ENCODE measurements at places on chromosomes 13 and 19.

DNA sequence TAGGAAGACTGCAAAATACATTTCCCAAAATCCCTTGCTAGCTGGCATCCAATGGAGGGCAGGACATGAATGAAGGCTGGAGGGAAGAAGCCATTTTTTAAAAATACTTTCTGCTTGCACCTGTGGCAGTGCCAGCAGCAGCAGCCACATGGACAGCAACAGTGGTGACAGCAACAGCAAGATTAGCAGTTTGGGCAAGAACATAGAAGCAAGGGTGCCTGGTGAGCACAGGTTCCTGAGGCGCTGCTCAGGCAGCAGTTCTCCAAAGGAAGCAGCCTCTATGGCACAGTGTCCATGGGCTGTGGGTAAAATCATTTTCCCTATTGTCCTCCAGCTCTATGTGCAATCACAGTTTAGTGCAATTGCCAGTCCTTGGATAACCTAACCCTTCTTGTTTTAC is 1.3 kb upstream of the FAM216B start:
- DNase-seq: no peak

DNA sequence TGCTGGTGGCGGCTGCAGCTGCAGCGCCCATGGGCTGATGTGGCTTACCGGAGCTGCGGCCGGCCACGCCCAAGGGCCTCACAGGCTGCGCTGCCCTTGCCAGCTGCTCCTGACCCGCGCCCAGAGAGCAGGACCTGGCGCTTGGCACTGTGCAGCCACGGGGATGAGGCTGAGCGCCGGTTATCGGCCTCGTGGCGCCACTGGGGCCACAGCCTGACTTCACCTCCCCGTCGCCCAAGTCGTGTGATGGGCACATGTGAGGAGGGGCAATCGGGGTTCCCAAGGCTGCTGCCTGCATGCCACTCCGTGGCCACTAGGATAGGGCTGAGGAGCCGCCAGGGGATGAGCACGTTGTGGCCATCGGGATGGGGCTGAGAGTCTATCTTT is 77.2 kb upstream of the PABPC3 start:
- DNase-seq: no peak

DNA sequence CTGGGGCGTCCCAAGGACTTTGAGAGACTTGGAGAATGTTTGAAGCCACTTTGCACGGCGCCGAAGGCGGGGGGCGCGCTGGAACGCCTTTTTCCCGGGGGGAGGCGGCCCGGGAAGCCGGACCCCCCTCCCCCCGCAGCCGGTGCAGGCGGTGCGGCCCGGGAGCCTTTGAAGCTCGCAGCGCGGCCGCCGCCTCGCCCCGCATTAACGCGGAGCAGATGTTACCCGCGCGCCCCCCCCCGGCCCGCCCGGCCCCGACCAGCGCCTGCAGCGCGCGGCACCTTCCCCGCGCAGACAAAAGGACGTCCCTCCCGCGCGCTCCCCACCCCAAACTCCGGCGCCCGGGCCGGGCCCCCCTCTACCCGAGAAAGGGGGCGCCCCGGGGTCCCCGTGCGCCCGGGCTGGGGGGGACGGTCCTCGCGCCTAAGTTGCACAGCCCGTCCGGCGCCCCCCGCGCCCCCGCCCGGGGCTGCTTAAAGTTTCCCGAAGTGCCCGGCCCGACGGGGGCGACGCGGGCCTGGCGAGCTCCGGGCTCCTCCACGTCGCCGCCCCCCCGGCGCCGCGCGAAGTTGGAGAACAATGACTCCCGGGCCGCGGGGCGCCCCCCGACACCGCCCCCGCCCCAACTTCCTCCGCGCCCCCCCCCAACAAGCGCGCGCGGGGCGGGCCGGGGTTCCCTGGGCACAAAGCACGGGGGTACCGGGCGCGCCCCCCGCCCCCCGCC is 685 bp downstream of the TCF3 start:
- no peak for DNase-seq

DNA sequence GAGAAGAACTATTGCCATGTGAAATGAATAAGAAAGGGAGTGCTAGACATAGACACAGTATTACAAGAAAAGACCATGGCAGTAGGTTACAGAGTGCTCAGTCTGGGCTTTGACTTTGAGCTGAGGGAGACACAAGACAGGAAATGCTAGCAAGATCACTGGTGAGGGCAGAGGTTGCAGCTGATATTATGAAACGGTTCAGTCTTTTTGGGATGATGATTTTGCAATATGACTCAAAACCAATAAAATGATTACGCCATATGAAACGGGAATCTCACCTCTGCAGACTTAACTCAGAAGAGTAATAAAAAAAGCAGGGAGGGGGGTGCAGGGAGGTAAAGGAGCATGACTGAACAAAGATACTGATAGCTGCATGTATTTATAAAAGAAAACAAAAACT is 123.1 kb downstream of the RBM26 start:
- no peak for DNase-seq

- no peak for DNase-seq
Observed at GRCh38 chr13:102970542-102970941, 95.7 kb downstream of the SLC10A2 start.

GRCh38 chr13:75359266-75359665 is 122.7 kb downstream of the TBC1D4 start:
- DNase-seq: no peak

DNA sequence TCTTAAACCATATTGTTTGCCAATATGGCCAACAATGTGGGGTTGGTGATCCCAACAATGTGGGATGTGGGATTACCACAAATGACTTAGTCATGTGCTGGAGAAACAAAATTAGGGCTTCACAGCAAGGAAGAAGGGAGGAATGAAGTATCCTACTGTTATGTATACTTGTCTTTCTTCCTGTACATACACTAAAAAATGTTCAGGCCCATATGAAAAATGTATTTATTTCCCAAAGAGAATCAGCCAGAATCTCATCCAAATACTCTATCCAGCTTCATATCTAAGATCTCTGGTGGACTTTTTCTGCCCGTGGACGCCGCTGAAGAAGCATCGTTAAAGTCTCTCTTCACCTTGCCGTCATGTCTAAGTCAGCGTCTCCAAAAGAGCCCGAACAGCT is at the start of gene HNRNPA1L2:
Gene HNRNPA1L2 (plus strand): TSS at position 301 of the 400 bp plus-strand sequence. CDS start 62 bp downstream, at position 363.
- DNase-seq: no peak

DNA sequence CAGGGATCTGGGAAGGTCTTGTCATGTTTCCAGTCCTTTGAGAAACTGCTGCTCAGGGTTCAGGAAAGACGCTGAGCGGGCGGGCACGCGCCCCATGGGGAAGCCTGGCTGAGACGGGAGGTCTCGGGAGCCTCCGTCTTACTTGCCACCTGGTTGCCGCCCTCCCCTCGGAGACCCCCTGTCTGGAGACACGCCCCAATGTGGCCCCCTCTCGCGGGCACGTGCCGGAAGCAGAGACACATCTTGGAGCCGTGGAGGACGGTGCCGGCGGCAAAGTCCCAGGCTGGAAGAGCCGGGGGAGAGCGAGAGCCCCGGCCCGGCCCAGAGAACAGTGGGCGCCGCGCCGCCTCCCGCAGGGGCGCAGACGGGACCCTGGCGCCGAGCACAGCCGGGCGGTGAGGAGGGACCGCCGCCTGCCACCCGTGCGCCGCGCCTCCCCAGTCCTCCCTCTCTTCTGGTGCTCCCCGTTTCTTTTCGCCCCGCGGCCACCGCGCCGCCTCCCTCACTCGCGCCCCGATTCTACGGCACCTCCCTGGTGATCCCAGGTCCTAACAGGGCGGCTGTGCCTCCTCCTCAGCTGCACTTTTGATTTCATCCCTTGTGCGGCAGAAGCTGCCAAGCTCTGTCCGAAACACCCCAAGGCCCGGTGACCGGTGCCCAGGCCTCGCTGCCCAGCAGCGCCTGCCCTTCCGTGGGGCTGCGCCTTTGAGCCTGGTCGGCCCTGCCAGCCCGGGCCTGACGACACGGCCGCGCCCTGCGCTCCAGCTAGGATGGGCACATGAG is 15.5 kb downstream of the GJB2 start:
- no peak for DNase-seq

GRCh38 chr19:49438261-49438660 is 3.1 kb downstream of the SLC17A7 start:
- no peak for DNase-seq

GRCh38 chr13:73991884-73992283 is 142.3 kb downstream of the KLF12 start:
- DNase-seq: peak; percentile 70

DNA sequence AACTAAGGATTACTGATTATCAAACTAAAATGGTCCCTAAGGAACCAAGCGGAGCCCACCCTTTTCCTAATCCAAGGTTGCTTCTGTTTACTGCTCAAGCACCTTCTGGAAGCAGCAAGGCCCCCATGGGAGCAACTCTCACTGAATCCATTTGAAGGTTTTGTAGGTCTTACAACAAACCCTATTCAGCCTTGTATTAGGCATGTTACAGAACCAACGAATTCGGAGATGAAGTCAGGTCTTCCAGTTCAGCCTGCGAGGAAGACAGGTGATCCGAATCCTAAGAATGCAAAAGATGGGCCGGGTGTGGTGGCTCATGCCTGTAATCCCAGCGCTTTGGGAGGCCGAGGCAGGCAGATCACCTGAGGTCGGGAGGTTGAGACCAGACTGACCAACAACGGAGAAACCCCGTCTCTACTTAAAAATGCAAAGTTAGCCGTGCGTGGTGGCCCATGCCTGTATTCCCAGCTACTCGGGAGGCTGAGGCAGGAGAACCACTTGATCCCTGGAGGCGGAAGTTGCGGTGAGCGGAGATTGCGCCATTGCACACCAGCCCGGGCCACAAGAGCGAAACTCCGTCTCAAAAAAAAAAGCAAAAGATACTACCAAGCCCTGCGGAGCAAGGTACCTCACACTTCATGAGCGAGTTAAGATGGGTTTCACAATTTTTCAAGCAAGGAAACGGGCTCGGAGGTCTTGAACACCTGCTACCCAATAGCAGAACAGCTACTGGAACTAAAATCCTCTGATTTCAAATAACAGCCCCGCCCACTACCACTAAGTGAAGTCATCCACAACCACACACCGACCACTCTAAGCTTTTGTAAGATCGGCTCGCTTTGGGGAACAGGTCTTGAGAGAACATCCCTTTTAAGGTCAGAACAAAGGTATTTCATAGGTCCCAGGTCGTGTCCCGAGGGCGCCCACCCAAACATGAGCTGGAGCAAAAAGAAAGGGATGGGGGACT is 609 bp downstream of the ZAR1L start:
- DNase-seq: no peak

DNA sequence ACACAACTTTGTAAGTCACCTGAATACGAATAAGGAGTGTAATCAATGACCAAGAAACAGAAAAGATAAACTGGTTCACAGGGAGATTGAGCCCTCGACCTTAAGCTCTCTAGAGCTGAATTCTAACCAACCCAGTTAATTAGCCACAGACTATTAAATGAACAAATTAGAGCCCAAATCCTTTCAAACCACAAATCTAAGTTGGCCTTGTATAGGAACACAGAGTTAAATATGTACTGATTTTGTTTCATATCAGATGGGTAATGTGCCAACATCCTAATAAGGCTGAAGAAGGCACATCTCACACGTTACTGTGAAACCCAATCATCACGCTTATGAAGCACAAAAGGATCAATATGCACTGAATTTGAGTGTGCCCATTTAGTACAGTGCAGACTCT is 156.1 kb downstream of the LHFPL6 start:
- no peak for DNase-seq

DNA sequence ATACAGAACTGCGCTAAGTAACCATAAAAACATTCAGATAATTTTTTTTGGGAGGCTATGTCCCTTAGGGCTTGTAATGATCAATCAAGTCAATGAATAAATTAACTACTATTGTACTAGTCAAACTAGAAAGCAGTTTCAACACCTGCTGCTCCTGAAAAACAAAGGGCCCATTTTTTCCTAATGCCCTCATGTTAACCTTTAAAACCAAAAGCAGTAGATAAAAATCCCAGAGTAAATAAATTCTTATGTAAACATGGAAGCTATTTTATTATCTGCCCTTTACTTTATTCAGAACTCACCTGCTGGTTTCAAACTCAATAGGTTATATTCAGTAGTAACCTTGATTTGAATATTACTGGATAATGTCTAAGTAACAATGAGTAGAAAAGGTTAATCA is 159.5 kb upstream of the STARD13 start:
- DNase-seq: no peak

DNA sequence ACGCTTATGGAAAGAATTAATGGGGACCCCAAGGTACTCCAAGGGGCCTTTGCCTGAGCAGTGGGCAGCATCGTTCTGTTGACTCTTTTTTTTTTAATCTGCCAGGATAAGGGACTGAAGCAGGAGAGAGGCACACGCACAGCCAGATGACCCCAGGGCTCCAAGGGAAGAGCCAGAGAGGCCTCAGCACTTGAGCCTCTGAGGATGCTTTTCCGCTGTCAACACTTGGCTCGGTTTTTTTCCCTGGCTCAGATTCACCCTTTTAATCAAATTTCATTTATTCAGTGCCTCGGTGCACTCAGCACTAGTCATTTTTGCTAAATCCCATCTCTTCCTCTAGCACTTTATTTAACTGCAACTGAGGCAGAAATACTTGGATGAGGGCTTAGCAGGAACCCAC is 226.3 kb downstream of the FGF9 start:
- no peak for DNase-seq

- peak; percentile 88 for DNase-seq
Observed at GRCh38 chr13:31209172-31209840, 9.5 kb downstream of the B3GLCT start.

GRCh38 chr13:41008349-41008980 is 10.7 kb downstream of the ELF1 start:
- no peak for DNase-seq

GRCh38 chr13:28474491-28475134 is 20.3 kb downstream of the FLT1 start:
- DNase-seq: no peak

DNA sequence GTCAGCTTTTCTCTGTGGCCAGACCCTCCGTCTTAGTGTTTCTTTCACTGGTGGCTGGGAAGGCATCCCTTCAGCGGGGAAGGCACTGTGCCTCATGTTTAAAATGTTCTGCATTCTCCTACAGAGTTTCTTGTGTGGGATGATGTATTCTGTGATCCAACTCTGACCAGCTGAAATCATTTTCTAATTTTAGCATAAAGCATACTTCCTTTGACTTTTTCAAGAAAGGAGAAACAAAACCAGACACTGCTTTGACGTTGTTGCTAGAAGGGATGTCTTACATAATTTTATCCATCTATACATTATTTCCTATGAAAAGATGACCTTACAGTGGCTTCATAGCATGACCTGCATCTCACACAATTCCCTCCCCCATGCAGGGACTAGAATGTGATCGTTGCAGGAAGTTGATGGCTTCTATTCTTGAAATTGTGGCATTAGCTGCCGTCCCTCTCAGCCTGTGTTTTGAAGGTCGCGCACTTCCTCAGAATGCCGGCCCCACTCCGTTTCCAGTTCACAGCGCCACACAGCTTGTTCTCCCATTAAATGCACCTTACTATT is 38.6 kb upstream of the TEX29 start:
- no peak for DNase-seq

Data from NCI-H1105 treated with DMSO at 0.1 percent for 48 hours (cell line).